ENCODE measurements at places on chromosomes 11 and 22.

DNA sequence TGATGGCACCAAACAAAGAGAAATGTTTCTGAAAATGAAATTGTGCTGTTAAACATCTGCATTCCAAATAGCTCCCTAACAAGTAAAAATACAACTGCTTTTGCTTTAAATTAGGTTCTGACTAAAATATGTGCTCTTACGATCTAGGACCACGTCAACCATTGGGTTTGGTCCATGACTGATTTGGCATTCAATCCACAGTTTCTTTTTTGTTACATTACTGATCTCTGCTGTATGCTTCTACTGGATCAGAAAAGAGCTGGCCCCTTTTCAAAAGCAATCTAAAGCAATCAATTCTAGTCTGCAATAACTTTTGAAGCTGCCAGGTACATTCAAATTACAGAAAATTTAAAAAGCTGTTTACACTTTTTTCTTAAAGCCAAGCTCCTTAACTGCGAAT is 1047.1 kb upstream of the CCDC90B start:
- no peak for DNase-seq

DNA sequence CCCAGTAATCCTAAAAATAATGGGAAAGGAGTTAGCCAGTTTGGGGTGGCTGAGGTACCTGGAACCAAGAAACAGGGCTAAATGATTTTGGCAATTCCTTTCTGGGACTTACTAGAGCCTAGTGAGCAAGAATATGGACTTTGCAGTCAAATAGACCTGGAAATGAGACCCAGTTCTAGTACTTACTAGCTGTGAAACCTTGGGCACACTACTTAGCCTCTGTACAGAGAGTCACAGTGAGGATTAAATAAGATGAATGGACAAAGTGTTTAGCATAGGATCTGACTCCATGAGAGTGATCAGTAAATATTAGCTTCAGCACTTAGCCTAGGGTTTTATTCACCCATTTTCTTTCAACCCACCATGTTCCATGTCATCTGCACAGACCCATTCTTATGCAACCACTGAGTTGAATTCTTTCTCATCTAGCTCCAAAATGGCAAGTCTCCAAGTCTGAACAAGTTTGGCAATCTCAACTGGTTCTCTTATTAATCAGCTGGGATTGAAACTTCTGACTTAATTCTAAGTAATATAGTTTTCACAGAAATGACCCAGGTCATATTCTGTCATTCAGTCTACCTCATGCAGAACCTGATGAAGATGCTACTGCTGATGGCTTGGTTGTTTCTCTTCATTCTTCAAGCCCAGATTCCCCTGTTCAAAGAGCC is 15.0 kb upstream of the SORL1 start:
- no peak for DNase-seq

DNA sequence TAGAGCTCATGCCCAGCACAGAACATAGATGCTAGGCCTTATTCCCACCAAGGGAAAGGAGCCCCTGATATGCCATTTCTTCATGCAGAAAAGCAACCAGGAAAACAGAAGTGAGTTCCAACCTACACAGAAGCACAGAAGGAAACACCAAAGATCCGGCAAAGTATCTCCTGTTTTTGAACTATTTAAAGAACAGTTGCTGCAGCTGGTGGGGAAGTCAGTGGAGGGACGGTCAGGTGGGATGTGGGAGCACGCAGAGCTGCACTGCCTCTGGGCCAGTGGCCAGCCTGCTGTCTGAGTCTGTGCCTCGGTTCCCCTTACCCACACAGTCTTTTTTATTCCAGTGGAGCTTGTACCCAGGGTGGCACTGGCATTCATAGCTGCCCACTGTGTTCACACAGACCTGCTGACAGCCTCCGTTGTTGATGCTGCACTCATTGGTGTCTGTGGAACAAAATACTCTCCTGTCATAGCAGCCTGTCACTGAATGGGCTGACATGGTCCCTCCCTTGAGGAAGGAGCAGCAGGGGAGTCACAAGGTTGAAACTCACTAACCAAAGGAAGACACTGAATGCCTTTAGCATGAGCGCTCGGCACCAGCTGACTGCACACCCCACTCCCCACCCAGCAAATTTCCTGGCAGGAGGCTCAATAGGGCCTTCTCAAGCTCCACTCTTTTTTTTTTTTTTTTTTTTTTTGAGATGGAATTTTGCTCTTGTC is 37.9 kb downstream of the SCUBE2 start:
- DNase-seq = no peak

DNA sequence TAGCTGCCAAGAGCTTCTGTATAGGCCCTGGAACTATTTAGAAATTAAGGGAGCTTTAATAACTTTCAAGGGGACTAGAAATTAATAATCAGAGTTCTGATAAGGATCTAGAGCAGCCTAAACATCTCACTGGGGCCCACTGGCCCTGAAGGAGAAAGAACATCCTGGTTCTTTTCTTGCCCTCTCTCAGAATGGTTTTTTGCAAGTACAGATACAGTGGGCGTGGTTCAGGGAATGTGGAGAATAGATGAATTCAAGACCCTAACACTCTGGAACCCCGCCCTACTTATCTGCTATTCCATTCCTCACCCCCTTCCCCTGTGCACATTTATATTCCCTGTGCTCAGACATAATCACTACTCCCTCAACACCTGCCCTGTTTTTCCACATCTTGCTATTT is 90.2 kb downstream of the PARVA start:
- DNase-seq = no peak

GRCh38 chr11:11960687-11961086 is 47.7 kb downstream of the DKK3 start:
- no peak for DNase-seq

DNA sequence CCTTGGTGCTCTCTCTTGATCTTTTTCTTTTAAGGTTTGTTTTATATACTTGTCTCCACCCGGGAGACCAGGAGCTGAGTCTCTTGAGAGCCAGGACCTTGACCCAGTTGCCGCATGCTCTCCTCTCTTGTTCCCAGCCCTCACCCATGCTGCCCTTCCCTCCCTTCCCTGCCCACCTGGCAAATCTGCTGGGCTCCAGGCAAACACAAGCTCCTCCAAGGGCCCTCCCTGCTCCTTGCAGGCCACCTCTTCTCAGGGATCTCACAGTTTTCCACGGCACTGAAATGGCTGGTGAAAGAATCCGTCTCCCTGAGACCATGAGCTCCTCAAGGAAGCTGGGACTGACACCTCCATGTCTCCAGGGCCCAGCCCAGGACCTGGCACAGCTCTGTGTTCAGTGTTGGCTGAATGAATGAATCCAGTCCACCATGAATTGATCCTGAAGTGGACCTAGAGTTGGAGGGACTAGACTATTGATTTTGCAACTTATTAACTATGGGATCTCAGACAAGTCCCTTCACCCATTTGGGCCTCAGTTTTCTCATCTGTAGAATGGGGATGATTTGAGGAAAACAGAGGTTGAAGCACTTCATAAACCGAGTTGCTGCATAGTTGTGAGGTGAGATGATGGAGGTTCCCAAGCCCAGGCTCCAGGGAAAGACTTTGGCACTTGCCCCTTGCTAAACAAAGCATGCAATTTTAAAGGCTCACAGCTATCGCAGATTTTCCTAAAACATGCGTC is 25.1 kb upstream of the FBLN1 start:
- no peak for DNase-seq

DNA sequence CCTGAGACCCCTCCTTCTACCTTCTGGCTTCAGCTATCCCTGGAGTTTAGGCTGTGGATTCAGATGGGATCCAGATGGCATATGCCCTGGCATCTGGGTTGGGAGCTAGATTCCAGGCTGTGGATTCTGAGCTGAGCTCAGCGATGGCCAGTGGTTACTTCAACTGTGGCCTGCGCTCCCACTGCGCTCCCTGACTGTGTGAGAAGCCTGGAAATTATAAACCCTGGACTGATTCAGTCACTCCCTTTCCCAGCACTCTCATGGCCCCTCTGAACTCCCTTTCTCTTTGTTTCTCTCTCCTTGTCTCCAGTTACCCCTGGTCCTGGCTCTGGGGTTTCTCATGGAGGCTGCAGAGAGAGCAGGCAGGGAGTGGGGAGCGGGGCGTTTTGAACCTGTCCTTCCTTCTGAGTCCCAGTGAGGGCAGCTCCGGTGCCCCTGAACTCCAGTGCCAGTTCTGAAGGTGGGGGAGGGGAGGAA is 4.8 kb downstream of the ARHGEF17 start:
- peak; percentile 46 for DNase-seq

- DNase-seq = no peak
Observed at GRCh38 chr11:111378185-111378860, 752 bp downstream of the POU2AF1 start.

- DNase-seq = no peak
Observed at GRCh38 chr11:72338741-72339140, 94.8 kb upstream of the PHOX2A start.

- DNase-seq = no peak
Observed at GRCh38 chr11:101521821-101522220, 62.0 kb downstream of the TRPC6 start.

DNA sequence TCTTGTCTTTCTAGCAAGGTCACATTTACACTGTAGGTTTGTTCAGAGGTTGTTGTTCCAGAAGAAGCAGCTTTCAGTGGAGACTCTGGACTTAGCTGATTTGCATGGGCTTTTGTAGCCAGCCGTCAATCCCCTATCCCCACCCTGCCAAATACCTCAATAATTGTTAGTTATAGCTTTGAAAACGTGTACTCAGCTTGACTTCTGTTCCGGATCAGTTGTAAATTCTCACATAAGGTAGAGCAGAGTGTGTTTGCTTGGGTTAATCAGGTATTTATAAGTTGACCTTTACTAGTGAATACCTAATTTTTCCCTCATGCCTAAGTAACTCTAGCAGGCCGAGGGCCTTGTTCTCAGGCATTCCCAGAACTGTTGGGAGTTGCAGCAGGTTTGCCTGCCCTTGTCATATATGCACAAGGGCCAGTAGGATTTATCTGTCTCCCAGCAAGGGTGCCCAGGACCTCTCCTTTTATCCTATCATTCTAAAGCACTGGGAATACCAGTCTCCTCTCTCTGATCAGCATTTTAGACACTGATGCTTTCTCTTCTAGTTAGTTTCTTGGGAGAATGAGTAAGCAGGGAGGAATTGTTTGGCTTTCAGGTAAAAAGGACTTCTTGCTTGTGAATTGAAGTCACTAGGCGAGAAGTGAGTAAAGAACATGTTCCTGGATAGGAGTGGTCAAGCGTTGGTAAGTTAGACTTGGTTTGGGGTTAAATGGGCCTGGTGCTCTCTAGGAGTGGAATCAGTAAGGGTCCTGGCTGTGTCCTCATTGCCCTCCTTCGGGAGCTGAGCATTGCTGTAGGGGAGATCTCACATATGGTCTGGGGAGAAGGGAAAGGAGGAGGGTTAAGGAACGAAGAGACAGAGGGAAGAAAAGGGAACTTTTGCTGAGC is 22.1 kb downstream of the STIM1 start:
- no peak for DNase-seq

DNA sequence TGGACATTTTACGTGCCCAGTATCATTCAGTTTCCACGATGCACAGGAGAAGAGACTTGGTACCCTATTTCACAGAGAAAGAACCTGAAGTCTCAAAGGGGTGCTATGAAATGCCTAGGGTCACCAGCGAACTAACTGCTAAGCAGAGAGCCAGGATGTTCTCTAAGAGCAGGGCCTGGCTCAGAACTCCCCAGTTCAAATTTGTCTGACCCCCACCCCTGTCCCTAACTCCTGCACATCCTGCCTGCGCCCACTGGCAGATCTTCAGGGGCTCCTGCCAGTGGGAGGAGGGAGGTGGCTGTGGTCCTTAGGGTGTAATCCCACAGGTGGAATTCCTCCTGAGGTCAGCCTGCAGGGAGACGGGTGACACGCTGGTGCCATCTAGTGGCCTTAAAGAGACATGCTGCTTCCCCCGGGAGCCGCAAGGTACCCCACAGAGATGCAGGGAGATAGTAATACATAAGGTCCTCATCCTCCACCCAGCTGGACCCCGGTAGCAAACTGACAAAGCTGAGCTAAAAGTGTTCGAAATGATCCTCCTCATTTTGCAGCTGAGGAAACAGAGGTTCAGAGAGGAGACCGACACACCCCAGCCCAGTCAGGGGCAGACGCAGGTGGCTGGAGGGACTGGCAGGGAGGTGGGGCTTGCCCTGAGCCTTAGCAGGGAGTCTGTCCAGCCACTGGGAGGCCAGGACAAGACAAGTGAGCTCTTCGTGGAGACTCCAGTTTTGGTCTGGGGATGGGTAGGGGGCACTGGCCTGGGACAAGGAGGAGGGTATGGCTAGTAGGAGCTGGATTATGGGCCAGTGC is 34.1 kb downstream of the MB start:
- DNase-seq = peak; percentile 43

DNA sequence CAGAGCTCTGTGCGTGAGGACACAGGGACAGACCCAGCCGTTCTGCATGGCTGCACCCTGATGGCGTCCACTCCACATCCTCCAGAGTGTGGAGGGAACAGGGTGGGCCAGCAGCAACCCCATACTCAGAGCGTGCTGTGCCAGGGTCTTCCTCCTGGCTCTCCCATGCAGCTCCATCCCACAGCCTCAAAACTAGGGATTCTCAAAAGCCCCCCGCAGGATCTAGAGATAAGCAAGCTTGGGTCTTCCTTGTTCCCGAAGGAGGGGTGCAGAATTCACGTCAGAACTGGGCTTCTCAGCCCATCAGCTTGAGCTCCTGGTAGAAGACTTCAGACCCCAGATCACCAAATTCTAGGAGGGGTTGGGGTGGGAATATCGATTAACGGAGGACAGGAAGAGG is 858.8 kb downstream of the TBC1D22A start:
- DNase-seq = no peak

GRCh38 chr11:101929294-101929915 is 13.1 kb upstream of the ANGPTL5 start:
- DNase-seq = no peak

- DNase-seq = no peak
Observed at GRCh38 chr11:104529213-104529612, 365.3 kb upstream of the PDGFD start.

- DNase-seq = no peak
Observed at GRCh38 chr22:40479126-40479800, 108.9 kb downstream of the SGSM3 start.

DNA sequence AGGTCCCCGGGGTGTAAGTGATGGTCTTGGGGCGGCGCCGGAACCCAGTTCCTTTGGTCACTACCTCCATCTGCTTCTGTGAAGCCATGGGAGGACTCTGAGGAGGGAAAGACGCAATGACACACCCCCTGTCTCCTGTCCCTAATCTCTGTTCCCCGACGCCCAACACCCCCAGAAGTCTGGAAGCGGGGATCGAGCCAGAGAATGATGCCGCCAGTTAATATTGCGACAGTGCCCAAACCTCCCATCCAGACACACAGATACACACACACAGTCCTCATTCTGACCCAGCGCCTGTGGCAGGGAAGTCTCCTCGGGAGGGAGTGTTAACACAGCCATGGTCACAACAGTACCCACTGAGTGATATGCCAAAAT is 352 bp downstream of the C22orf23 start:
- no peak for DNase-seq

GRCh38 chr11:13216019-13216710 is 61.4 kb upstream of the BMAL1 start:
- DNase-seq = no peak

DNA sequence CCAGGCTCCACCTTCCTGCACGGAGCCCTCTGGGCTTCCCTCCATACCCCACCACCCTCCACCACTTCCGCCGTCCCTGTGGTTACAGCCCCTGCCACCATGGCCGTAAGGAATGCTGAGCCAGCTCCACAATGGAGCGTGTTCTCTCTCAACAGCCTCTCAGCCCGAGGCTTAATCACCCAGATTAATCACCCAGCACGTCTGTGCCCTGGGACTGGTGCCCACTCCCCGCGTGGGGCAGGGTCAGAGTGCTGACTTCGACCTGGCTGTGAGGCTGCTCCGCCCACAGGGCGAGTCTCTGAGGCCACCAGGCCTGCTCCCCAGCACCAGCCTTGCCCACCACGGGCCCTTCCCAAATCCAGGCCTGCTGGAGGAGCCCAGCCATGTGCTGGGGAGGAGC is 4.0 kb upstream of the TH start:
- DNase-seq = no peak
